ENCODE measurements at places on chromosomes 6 and 20.

DNA sequence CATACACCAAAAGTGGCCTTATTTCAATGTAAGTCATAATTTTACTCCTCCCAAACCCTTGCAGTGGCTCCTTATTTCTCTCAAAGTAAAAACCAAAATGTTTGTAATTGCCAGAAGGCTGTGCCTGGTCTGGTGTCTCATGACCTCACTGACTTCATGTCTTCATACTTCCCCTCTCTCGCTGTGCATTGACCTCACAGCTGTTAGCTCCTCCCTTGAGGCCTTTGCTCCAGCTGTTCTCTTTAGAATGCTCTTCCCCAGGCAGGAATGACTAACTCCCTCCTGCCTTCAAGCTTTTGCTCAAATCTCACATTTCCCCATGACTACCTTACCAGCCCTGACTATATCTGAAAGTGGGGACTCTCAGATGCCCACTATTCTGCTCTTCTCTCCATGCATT, 83.3 kb downstream of the MTFR2 start:
- no peak for DNase-seq

- DNase-seq, result no peak
These were observed 82.7 kb downstream of the DLL1 start for GRCh38 chr6:170208182-170208601.

- DNase-seq, result no peak
These were observed 444.6 kb downstream of the KIF16B start for GRCh38 chr20:16128538-16129106.

- DNase-seq, result no peak
These were observed 13.2 kb downstream of the CDH26 start for GRCh38 chr20:59971428-59971827.

DNA sequence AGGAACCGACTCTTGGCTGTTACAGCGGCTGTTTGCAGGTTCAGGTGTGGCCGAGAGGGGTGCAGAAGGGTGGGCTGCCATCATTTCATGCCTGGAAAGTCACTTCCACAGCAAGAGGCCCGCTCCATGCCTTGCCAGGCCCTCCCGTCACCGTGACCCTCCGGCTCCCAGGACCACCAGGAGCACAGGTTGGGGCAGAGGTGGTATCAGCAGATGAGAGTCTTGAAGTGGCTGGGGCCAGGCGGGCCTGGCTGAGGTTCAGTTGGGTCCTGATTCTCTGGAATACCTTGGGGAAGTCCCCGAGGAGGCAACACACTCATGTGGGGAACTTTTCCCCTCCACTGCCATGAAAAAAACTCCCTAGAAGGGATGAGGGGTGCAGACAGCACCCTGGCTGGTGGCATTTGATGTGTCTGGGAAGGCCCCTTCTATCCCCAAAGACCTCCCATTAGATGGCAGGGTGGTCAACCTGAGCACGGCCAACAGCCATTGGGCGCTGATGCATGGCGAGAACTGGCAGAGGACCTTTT, 34.2 kb upstream of the IRF4 start:
- DNase-seq, result no peak

GRCh38 chr6:11460837-11461661, 76.5 kb upstream of the TMEM170B start:
- no peak for DNase-seq

DNA sequence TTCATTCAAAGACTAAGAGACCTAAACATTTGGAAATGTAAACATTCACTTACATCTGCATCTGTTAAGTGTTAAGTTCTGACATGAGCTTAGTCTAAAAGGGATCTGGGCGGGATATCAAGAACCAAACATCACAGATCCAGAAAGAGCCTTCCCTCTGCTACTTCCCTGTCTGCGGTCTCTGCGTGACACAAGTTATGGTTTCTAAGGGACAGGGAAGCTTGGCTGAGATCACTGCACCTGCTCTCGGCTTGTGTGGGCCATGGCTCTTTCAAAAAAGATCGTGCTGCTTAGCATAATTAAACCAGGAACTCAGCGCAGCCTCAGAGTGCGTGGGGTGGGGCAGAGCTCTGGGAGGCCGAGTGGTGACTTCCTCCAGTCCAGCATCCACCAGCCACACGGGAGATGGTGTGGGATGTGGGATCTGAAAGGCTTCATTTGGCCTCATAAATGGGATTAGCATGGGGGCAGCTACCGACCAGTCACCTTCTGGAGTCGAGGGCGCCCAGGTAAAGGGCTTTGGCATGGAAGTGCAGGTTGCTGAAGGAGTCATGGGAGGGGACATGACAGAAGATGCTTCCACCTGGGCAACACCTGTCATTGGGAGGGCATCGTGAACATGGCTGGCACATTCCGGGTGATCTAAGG, 16.7 kb upstream of the RAMACL start:
- DNase-seq, result no peak

GRCh38 chr20:18041462-18041861, 16.3 kb downstream of the OVOL2 start:
- DNase-seq, result no peak

DNA sequence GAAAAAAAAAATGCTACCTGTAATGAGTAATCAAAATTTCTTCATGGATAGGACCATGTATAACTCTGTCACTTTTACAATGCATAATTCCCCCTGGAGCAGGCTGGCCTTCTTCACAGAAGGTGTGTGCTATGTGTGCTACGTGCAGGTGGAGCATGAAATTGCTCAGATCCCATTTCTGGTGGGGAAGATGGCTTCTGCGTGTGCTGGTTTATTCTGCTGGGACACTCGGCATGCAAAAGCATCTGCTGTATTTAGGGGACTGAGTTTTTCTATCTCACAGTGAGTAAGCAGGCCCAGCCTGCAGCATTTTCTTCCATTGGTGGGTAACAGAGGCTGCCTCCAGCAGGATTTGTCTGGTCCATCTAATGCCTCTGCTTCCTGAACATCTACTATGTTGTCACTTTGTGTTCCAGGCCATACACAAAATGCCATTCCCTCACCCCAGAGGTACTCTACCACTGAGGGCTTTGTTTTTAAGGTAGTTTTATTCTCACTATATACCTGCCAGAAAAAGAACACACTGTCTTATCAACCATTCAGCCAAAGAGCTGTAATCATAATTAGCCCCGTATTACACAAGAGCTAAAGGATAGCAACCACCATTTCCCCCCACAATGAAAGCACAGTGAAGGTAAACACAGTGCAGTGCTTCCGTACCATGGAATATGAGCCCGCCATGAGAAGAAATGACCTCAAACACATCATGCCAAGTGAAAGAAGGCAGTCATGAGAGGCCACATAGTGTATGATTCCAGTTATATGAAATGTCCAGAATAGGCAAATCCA, 62.4 kb downstream of the SYNDIG1 start:
- DNase-seq, result no peak

GRCh38 chr20:56656632-56657031, 27.5 kb downstream of the TFAP2C start:
- DNase-seq, result no peak

DNA sequence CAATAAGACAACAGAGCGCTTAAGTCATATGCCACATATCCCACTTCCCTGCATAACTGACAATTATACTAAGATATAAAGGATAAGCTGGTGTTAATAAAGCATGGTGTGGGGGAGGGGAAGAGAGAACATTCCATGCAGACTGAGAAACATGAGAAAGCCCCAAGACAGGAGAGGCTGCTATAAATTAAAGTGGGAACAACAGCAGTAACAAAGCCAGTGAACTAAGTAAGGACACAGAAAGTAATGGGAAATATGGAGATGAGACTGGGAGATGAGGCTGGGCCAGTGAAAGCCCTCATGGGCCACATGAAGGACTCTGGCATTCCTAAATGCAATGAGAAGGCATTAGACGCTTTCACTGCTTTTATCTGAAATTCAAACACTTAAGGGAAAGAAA, 41.3 kb downstream of the SESN1 start:
- DNase-seq, result no peak

- no peak for DNase-seq
These were observed 896.7 kb upstream of the MAP3K7 start for GRCh38 chr6:91483415-91484105.

GRCh38 chr6:151029970-151030369, 164.5 kb downstream of the MTHFD1L start:
- DNase-seq, result no peak

GRCh38 chr6:135854799-135855198, 3.3 kb downstream of the PDE7B start:
- no peak for DNase-seq

DNA sequence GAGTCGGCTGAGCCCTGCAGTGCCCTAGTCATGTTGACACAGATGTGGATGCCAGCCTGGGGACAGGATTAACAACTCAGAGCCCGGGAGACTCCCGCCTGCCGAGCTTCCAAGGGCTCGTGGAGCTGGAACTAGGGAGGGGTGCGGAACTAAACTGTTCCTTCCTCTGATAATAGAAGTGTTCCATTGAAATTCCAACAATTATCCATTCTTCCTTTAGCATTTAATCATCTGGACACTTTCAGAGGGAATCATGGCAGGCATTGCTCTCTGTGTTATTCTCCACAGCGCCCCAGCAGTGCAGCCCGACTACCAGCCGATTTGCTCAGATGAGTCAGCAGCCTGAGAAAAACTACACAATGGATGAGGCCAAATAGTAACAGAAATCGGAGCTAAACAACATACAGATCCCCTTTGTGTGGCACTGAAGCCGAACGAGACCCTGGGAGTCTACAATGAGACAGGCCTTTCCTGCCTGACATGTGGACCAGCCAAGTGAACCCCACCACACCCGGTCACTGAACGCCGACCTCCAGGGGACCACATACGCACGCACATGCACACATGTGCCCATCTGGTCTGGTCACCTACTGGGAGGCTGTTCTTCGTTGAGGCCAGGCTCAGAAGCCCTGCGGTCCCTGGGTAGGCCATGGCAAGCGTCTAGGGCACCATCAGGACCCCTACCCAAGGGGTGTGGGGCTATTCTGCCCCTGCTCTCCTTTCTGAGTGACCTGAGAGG, 238.4 kb upstream of the AFDN start:
- DNase-seq, result no peak

GRCh38 chr6:166957805-166958076, 1.4 kb upstream of the RNASET2 start:
- DNase-seq, result no peak

- DNase-seq, result no peak
These were observed 16.6 kb downstream of the ZC3H12D start for GRCh38 chr6:149468179-149468578.

DNA sequence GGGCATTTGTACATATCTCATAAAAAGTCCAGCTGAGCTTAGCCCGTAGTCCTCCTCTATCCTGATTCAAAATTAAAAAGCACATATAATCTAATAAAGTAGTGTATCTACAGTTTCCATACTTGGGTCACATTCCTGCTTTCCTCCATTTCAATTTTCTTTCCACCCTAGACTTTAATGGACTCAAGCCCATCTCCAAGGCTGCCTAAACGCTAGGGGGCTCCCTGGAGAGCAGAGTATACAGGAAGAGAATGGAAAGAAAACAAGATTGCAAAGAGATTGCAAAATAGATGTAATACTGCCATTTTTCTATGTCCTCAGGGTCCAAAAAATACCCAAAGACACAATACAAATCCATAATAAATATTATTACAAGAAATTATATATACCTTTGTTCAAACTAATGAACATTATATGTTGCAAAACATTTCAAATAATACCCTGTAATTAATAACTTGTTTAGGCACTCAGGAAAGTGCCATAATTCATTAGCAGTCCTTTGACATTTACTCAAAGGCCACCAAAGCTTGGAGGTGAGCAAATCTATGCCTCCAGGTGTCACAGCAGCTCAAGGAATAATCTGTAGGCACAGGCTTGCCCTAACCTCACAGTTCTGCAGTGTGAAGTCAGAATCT, 2.4 kb upstream of the MCM3 start:
- DNase-seq, result peak; percentile 76

GRCh38 chr20:58991715-58992114, 10.7 kb downstream of the NELFCD start:
- DNase-seq, result no peak

- DNase-seq, result no peak
These were observed 231.9 kb downstream of the PKHD1 start for GRCh38 chr6:51855310-51856082.

DNA sequence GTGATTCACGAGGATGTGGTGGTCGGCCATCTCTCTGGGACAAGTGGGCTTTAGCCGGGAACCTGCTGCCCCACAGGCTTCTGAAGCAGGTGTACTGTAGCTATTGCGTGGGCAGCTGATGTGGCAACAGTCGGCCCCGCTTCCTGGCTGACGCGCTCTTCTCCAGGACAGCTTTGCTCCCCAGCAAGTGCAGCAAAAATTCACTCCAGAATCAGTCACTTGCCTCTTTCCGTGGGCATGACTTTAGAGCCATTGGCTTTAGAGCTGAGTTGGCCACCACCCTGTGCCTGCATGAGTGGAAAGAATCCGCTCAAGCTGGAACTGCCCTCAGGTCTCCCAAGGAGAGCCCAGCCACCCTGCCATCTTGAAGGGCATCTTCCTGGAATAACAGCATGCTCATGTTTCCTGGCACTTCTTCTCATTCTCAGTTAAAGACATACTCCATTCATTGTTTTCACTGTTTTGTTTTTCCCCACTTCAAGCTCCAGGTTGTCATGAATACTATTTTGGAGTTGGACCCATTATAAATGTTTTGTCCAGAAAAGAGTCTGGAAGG, 178.3 kb downstream of the ZDHHC14 start:
- DNase-seq, result no peak

DNA sequence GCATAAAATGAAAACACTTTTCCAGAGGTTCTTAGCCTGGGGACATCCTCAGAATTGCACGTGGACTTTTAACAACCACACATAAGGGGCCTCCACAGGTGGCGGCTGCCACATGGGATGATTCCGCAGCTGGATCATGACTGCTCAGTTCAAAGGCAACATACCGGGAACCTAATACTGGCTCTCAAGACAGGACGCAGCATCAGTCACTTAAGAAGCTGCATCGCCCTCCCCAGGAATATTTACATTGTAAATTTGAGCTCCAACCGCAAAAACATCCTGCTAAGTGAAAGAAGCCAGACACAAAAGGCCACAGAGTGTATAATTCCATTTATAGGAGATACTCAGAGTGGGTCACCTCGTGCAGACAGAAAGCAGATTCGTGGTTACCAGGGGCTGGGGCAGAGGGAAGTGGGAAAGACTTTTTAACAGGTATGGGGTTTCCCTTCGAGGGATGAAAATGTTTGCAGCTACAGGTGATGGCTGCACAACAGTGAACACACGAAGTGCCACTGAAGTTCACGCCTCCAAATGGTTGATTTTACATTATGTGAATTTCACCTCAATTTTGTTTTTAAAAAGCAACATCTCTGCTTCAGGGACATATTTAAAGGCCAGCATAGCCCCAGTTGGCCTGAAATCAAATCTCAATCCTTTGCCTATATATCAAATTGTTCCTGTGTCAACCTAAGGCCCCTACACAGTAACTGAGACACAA, 141.5 kb downstream of the BMP7 start:
- no peak for DNase-seq

GRCh38 chr20:43022081-43022480, 167.6 kb downstream of the PTPRT start:
- no peak for DNase-seq

DNA sequence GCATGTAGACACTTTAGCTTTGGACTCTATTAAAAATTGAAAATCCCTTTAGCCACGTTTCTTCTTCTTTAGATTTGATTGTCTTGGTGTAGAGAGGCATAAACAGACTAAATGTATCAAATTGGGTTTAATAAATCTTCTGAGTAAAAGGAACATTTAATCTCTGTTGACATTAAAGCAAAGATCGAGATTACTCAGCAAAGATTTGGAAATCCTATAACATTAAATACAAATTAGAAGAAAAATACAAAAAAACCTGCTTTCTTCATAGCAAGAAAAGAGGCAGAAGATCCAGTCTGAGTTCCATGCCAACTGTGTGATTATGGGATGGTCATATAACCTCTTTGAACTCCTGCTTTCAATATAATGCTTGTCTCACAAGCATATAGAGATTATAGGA, 172.3 kb downstream of the GJA1 start:
- no peak for DNase-seq

- DNase-seq, result peak; percentile 32
These were observed 74.0 kb downstream of the PTPRA start for GRCh38 chr20:2946988-2947961.

GRCh38 chr6:74574794-74575193, 631.1 kb downstream of the COL12A1 start:
- no peak for DNase-seq
